ENCODE measurements at places on chromosomes 4 and X.

GRCh38 chr4:108492816-108493595, 127.4 kb upstream of the RPL34 start:
- DNase-seq = peak; percentile 11

GRCh38 chr4:99490286-99490685, 20.5 kb upstream of the C4orf17 start:
- DNase-seq = no peak

DNA sequence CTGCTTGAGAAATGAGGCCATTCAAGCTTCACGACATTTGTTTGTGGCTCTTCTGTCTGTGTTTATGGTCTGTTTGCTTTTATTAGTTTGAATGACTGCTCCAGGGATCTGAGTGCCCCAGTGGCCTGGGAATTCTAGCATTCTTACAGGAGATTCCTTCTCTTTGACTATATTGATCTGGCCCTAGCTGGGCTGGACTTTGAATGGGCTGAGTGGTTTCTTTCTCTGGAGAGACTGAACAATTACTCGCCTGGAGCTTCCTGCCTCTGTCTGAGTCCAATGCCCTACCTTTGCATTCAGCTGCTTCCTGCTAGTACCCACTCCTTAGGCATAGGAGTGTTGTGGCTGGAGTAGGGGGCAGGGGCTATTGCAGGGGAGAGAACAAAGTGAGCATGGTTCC, 51.2 kb upstream of the EDA start:
- no peak for DNase-seq

- no peak for DNase-seq
Measured at GRCh38 chr4:172680691-172681090, 487.9 kb upstream of the GALNT7 start.

GRCh38 chrX:45748369-45748774, 547.7 kb upstream of the DIPK2B start:
- no peak for DNase-seq

- no peak for DNase-seq
Measured at GRCh38 chr4:124804041-124804440, 91.5 kb upstream of the ANKRD50 start.

DNA sequence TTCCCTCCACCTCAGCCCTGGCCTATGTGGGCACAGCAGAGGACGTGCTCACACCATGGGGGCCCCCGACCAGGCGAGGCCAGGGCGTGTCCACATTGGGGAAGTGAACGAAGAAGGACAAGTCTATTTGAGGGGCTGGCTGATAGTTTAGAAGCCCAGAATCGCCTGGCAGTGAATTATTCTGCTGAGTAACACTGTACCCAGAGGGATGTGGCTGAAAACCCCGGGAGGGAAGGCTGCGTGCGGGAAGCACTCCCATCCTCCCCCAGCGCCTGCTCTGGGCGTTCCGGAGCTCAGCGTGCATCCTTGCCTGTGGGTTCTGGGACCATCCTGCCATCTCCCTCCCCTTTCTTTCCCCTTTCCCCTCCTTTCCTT, 66.6 kb downstream of the TRMT44 start:
- no peak for DNase-seq
